ENCODE measurements at places on chromosomes 2 and 18.

DNA sequence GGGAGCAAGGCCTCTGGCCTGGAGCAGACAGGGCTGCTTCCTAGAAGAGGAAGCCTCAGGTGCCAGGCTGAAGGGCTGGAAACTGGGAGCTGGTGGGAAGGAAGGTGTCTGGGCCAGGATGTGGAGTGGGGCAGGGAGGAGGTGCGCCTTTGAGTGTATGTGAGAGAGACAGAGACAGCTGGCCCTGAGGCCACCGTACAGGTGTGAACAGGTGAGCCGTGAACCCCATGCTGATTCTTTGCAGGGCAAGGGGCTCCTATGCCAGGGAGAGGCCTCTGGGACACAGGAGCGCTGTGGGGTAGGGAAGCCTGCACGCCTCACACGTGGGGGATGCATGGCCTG is 16.3 kb downstream of the ZFP36L2 start:
- DNase-seq: no peak

GRCh38 chr18:70166668-70167067 is 38.8 kb downstream of the RTTN start:
- no peak for DNase-seq

DNA sequence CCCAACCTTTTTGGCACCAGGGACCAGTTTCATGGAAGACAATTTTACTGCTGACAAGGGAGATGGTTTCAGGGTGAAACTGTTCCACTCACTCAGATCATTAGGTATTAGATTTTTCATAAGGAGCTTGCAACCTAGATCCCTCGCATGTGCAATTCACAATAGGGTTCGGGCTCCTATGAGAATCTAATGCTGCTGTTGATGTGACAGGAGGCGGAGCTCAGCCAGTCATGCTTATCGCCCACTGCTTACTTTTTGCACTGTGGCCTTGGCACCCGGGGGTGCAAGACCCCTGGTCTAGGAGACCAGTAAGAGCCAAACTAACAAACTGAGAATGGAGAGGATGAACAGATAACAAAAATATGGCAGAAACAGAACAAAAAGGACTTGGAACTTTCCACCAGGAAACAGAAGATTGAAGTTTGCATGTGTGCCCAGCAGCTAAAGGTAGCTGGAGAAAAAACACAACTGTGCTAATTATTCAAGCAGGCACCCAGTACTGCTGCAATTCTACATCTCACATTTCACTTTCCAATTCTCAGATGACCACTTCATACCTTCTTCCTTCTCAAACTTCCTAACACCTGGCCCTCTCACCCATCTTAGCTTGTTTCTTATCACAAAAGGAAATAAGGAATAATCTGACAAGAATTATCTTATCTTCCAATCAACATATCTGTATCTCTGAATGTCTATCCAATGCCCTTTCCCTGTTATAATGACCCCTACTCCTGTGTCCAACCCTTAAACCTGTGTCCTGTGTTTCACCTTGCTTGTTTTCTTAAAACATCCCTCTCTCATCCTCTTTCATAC is 24.8 kb downstream of the SP3 start:
- no peak for DNase-seq

GRCh38 chr18:31648966-31649429 is 35.4 kb downstream of the B4GALT6 start:
- DNase-seq: no peak

- DNase-seq: no peak
These were observed 679.6 kb upstream of the CHAC2 start for GRCh38 chr2:53087874-53088461.

DNA sequence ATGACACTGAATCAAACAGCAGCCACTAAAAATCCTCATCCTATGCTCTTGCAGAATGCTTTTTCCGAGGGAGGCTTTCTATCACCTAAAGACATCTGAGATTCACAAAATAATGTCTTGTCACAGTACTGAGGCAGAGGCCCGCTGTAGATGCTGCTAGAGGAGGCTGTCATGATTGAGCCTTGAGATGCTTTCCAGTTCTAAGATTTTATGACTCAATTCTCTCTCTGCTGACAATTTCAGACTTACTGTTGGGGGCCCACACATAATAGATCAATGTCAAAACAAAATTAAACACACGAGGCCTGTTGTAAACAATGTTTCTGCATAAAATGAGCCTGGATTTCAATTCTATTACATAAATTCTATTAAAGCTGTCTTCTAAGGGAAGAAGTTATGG is 132.7 kb upstream of the ARL4C start:
- DNase-seq: no peak

DNA sequence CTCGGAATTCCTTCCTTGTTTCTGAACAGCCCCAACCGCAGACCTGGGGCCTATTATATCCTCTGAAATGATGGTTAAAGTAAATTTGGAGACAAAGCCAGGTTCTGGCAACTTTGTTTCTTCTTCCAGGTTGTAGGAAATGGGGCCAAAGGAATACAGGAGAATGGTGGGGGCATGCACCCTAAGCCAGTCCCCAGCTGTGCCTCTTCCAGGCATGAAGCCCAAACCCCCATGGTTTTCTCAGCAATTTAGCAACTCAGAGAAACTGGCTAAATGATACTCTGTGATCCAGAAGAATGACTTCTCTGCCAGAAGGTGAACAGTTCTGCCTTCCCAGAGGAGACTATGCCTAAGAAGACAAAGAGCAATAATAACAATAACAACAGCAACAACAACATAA is 635.0 kb upstream of the FANCL start:
- no peak for DNase-seq

- DNase-seq: no peak
These were observed 767.7 kb upstream of the GCFC2 start for GRCh38 chr2:76478266-76479035.

DNA sequence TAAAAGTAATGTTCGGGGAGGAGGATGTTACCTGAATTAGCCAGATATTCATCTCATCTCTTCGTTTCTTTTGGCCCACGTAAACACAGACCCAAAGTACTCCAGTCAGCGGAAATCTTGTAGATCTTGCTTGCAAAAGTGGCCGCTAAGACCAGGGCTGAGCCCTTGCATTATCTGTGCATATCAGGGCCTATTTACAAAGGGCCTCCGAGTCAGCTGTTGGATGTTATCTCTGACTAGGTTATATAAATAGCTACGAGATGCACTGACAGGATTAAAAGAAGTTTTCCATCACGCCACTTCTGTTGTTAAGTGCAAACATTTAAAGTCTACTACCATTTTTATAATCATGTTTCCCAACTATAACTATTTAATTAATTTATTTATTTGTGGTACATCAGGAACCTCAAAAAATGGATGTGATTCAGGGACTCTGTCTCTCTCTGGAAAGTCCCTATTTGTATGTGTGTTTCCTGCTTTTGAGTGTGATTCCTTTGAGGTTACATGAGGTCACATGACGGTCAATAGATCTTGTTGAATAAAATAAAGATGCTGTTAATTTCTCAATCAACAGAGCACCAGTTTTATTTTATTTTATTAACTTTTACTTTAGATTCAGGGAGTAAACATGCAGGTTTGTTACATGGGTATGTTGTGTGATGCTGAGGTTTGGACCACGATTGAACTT is 46.8 kb upstream of the MBOAT2 start:
- DNase-seq: no peak

DNA sequence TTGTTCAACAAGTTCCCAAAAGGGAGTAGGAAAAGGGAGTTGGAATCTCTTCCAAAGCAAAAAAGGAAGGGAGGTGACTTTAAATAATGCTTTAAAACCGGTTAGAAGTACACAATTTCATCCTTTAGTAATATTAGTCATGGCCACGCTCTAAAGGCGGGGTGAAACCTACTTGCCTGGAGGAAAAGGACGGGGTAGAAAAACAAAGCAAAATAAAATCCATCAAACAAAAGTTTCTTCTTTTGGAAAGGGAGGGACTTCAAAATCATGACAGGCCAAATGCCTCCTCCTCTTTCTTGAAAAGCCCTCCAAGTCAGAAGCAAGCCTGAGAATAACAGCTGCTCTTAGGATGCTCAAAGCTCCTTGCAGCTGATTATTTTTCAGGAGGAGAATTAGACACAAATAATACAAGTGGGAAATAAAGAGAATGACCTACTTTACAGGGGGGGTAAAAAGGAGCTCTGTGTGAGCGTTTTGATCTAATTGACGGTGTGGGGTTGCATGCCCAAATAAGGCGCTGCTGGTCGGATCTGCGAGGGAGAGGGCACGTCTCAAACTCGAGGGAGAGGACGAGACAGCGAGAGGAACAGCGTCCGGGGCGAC is 1.8 kb upstream of the NPAS2 start:
- DNase-seq: peak; percentile 17

GRCh38 chr2:136295168-136295567 is 177.2 kb upstream of the CXCR4 start:
- DNase-seq: no peak

DNA sequence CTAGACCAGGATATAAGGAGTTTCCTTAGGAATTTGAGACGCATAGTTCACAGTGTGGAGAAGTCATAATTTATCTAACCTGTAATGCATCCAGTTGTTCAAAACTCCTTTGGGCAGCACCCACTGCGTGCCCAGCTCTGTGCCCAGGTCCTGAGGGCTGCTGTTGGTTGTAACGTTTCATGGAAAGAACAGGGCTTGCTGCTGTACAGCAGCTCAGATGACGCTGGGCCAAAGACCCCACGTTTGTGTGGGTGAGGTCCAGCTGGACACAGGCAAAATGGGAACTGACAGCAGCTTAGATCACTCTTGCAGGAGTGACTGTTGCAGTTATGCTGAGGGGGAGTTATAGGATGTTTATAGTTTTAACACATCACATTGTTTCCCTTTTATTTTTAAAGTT is 30.0 kb upstream of the HS6ST1 start:
- no peak for DNase-seq

GRCh38 chr2:239337122-239337876 is 63.5 kb downstream of the HDAC4 start:
- no peak for DNase-seq

DNA sequence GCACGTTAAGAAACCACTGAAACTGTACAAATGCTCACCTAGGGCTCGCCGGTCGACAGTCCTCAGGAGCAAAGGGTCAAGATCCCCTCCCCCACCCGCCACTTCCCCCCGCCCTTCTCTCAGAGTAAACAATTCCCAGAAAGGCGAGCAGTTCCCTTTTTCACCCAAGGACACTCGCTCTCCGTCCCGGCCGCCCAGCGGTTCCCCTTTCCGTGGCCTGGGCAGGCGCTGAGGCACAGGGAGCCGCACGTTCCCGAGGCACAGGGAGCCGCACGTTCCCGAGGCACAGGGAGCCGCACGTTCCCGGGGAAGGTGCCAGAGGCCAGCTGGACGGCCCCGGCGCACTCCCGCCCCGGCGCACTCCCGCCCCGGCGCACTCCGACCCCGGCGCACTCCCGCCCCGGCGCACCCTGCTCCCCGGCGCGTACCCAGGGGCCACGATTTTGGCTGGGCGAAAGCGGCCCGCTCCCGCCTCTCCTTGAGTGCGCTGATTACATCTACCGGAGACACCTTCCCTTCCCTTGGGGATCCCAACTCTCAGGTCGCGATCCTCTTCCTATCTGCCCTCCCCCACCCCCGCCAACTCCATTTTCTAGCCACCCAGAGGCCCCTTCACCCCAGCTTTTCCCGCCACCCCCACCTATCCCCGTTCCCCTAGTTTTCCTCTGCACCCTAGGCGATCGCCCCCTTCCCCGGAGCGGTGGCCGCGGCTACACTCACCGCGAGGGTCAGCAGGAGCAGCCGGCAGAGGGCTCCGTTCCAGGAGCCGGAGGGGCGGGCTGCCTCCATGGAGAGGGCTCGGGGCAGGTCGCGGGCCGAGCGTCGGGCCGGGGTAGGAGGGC is 817 bp downstream of the DSC2 start:
- DNase-seq: peak; percentile 18

GRCh38 chr2:239025096-239025801 is 177.4 kb downstream of the TWIST2 start:
- no peak for DNase-seq

DNA sequence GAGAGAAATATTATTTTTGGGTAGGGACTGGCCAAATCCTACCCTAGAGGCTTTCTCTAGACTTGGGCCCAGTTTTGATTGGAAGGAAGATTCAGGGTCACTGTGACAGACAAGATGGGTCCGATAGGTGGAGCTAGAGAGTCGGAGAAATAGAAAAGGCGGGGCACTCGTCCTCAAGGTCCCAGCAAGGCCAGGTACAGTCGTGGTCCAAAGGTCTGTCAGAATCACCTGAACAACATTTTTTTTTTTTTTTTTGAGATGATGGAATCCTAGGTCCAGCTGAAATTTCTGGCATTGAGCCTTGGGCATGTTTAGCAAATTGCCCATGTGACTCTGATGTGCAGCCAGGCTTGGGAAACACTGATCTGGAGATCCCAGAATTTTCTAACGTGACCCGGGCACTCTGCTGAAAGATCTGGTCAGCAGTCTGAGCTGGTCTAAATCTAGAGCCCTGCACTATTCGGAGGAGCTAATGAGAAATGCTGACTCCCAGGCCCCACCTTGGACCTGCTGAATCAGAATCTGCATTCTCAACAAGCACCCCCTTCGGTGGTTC is 23.0 kb upstream of the NTSR2 start:
- peak; percentile 70 for DNase-seq

GRCh38 chr2:70615222-70615621 is 61.6 kb upstream of the TGFA start:
- no peak for DNase-seq
